ENCODE measurements at places on chromosomes 16 and 17. TPM values are rescaled to one million over a fixed set of nuclear protein-coding genes. Genes with fewer than 3 reads are reported as not detected.

DNA sequence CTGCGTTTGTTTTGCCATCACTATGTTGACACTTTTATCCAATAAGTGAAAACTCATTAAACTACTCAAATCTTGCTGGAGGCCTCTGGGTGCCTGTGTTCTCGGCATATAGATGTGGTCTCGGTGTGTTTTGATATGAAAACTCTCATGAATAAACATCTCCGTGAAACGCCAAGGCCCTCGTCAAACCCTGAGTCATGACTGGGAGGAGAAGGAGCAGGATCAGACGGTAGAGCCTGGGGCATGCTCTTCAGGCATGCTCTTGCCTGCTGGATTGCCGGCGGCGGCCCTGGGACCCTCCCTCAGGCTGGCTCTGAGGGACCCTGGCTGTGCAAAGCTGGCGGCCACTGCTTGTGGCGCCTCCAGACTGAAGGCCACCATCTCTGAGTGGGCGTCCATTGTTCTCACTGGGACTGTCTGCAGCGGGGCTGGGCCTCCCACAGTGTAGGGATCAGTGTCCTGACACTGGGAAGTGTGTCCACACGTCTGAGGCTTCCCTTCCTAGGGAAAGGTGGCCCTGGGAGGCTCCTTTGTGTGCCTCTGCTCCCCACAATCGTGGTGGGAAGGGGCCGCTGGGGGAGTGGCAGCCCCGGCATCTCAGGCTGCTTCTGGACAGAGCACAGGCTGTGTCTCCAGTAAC is 1.7 kb upstream of the NPB start:
- peaks cover 21% of the 10 kb centered on the region for H3K27me3 ChIP-seq
- H3K4me1 ChIP-seq, result peaks cover 17% of the 10 kb centered on the region
- no peak overlapping the region for H3K27ac ChIP-seq
- no peak overlapping the region for H3K4me3 ChIP-seq
- no peak for DNase-seq
- H3K36me3 ChIP-seq, result peaks cover 7% of the 10 kb centered on the region

DNA sequence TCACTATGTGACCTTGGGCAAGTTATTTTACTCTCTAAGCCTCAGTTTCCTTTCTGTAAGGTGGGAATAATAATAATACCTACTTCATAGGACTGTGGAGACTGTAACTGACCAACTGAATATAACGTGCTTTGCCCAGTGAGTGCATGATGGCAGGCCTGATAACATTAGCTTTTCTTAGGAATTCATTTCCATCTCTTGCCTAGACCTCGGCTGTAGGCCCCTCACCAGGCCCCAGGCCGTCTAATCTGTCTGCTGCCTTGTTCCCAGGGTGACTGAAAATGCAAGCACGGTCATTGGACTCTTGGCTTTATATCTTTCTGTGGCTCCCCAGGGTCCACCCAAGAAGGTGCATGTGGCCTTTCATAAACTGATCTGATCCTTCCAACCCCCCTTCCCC is 6.7 kb upstream of the UBE2O start:
- DNase-seq, result no peak
- no peaks in the 10 kb centered on the region for H3K36me3 ChIP-seq
- H3K27me3 ChIP-seq, result no peaks in the 10 kb centered on the region
- H3K27ac ChIP-seq, result no peak overlapping the region

- no peak overlapping the region for H3K27ac ChIP-seq
- DNase-seq, result no peak
- H3K36me3 ChIP-seq, result no peaks in the 10 kb centered on the region
- H3K4me3 ChIP-seq, result no peak overlapping the region
- H3K27me3 ChIP-seq, result no peaks in the 10 kb centered on the region
These were observed 149.5 kb upstream of the HS3ST4 start for GRCh38 chr16:25542306-25542705.

DNA sequence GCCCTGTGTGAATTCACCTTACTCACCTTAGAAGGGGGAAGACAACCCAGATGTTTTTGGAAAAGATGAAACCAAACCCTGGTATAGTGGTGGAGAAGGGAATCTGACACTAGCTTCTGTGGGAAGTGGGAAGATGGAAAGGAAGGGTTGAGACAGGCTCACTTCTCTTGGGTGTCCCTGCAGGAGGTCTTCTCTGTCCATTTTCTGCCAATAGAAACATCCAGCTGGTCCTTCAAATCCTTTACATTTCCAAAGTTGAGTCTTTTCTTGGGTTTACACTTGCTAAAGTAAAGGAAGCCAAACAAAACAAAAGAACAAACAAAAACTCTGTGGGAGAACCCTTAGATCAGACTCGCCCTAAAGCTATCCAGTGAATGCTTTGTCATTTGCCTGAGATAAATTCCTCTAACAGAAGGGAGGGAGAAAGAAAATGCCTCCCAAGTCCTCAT is 10.2 kb downstream of the HOXB1 start:
- H3K27me3 ChIP-seq, result peaks cover 15% of the 10 kb centered on the region
- DNase-seq, result no peak
- H3K36me3 ChIP-seq, result no peaks in the 10 kb centered on the region
- peaks cover 22% of the 10 kb centered on the region for H3K4me1 ChIP-seq
- no peak overlapping the region for H3K4me3 ChIP-seq

- DNase-seq, result no peak
- no peak overlapping the region for H3K27ac ChIP-seq
- peaks cover 6% of the 10 kb centered on the region for H3K4me1 ChIP-seq
- H3K36me3 ChIP-seq, result no peaks in the 10 kb centered on the region
These were observed 455.8 kb upstream of the MAF start for GRCh38 chr16:80056324-80056723.

GRCh38 chr17:40561294-40561870 is 3.9 kb downstream of the CCR7 start:
- H3K27ac ChIP-seq, result peak overlapping the region; percentile 56
- H3K4me3 ChIP-seq, result no peak overlapping the region
- peaks cover 6% of the 10 kb centered on the region for H3K4me1 ChIP-seq
- H3K27me3 ChIP-seq, result no peaks in the 10 kb centered on the region
- no peaks in the 10 kb centered on the region for H3K36me3 ChIP-seq

DNA sequence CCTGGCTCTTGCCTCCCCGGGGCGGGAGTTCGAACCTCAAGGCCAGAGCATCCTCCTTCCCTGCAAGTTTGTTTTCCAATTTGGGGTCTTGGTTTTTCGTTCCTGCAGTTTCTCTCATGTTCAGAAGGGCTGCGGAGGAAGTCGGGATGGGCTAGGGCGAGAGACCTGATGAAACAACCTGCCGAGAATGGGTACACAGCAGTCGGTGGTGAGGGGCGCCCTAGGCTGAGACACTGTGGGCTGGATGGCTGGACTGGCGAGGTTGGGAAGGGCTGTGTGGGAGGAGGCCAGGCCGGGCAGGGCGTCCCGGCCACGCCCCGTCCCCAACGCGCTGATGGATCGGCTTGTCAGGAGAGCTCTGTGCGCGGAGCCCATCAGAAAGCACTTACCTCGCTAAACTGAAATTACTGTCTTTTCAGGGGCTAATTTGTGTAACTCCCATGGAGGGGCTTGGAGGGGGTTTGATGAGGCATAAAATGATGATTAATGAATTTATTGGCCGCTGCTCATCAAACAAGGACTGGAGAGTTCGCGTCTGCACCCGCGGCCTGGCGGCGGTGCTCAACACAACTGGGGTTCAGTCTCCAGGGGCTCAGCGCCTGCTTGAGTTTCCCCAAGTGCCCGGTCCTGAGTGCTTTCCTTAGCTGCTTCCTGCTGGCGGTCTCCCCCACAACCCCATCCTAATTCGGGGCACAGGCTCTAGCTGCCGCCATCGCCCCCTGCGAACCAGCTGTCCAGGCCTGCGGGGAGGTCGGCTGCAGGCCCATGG is 9.0 kb downstream of the IRX5 start:
- no peak for DNase-seq
- no peaks in the 10 kb centered on the region for H3K36me3 ChIP-seq
- peaks cover 99% of the 10 kb centered on the region for H3K27me3 ChIP-seq
- no peak overlapping the region for H3K27ac ChIP-seq

DNA sequence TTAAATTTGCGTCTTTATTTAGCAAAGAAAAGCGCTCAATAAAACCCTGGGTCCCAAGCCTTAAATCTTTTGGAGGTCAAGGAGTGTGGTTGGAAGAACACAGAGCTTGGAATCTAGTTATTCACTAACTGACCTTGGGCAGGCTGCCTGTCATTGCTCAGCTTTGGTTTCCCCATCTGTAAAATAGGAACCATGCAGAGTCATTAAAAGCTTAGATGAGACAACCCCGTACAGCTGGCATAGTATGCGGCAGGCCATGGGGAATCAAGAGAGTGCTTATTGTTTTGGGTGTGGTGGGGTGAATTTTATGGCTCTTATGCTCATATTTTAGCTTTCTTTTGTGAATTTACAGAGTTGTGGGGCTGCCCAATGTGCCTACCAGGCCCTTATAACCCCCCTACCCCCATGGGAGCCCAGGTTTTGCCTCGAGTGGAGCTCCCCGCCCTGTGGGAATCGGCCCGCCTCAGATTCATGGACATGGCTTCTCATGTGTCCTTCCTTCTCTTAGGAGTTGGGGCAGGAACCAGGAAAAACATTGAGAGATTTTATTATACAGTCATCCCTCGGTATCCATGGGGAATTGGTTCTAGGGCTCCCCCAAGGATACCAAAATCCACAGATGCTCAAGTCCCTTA is 113.5 kb downstream of the CLEC16A start:
- no peaks in the 10 kb centered on the region for H3K4me1 ChIP-seq
- H3K27ac ChIP-seq, result no peak overlapping the region
- no peak for DNase-seq
- H3K36me3 ChIP-seq, result no peaks in the 10 kb centered on the region

- peak overlapping the region; percentile 7 for H3K27ac ChIP-seq
- H3K36me3 ChIP-seq, result no peaks in the 10 kb centered on the region
- no peaks in the 10 kb centered on the region for H3K27me3 ChIP-seq
- DNase-seq, result peak; percentile 21
- H3K4me1 ChIP-seq, result no peaks in the 10 kb centered on the region
These were observed 192.3 kb upstream of the MAF start for GRCh38 chr16:79792664-79793351.

DNA sequence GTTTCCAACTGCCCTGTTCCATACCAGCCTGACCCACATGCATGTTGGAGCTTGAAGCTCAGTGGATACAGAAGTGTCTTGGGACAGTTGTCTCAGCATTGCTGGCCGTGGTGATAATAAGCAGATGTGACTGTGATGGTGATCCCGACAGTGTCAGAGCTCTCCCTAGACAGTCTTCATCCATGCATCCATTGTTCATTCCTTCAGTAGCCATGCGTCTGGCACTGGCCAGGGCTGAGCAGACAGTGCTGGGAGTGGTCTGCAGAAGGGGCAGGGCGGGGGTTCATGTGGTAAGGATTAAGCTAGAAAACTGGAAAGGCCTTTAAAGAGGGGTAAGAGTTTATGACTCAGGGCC is 68.1 kb downstream of the GNAO1 start:
- peak overlapping the region; percentile 89 for H3K27ac ChIP-seq
- no peak overlapping the region for H3K4me3 ChIP-seq
- no peak for DNase-seq

- no peaks in the 10 kb centered on the region for H3K4me1 ChIP-seq
- no peak for DNase-seq
- H3K27ac ChIP-seq, result no peak overlapping the region
- H3K4me3 ChIP-seq, result no peak overlapping the region
These were observed 19.8 kb upstream of the MYO1D start for GRCh38 chr17:32896647-32897258.

GRCh38 chr16:81431554-81432353 is 12.9 kb upstream of the CMIP start:
- no peak overlapping the region for H3K27ac ChIP-seq
- H3K4me1 ChIP-seq, result no peaks in the 10 kb centered on the region
- H3K27me3 ChIP-seq, result no peaks in the 10 kb centered on the region

GRCh38 chr16:56970934-56971767 is 9.4 kb downstream of the CETP start:
- H3K36me3 ChIP-seq, result no peaks in the 10 kb centered on the region
- H3K27ac ChIP-seq, result no peak overlapping the region
- no peaks in the 10 kb centered on the region for H3K4me1 ChIP-seq
- H3K4me3 ChIP-seq, result no peak overlapping the region

- H3K27ac ChIP-seq, result no peak overlapping the region
- no peaks in the 10 kb centered on the region for H3K36me3 ChIP-seq
- no peak for DNase-seq
- peaks cover 38% of the 10 kb centered on the region for H3K27me3 ChIP-seq
- H3K4me3 ChIP-seq, result no peak overlapping the region
These were observed 5.3 kb upstream of the NTN3 start for GRCh38 chr16:2465653-2466415.

CCL3 gene
- total RNA-seq, result 4.4 TPM

STAT5A gene
- total RNA-seq, result 93.7 TPM

PTGES3L gene
- total RNA-seq, result 5.1 TPM

CCL4 gene
- 4.2 TPM for total RNA-seq

TNS4 gene
- 4.2 TPM for total RNA-seq

LRRC37A gene
- 7.0 TPM for total RNA-seq

STRADA gene
- 33.5 TPM for total RNA-seq

TNFSF13 gene
- 19.7 TPM for total RNA-seq

PPY gene
- not detected for total RNA-seq
